ENCODE measurements at places on chromosomes 5 and 9.

DNA sequence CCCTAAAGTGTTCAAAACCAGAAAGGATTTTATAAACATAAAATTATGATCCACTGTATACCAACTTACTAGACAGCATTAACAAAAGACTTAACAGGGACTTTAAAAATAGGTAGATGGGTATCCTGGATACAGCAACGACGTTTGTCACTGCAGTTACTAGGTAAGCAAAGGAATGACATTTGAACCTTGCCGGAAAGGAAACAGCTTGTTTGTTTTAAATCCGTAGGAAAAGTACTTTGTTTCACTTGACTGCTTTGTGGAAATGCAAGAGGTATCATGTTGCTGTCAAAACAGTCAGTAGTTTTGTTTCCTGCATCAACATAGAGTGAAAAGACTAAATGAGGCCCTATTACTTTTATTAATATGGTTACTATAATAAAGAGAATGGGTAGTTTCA, 122.9 kb downstream of the CDC42SE2 start:
- no peak for DNase-seq

GRCh38 chr9:75001719-75002421, 26.2 kb downstream of the CARNMT1 start:
- DNase-seq: peak; percentile 96

GRCh38 chr9:437574-438001, 222.9 kb downstream of the DOCK8 start:
- no peak for DNase-seq

GRCh38 chr9:78595200-78595945, 298.4 kb downstream of the PSAT1 start:
- DNase-seq: no peak

GRCh38 chr5:168578538-168579487, at the start of gene PANK3:
Gene PANK3, minus strand, starts transcription at chr5:168579368. Its CDS starts 85 bp downstream, at chr5:168579283.
- no peak for DNase-seq

All from small intestine (tissue), 16 donors.